ENCODE measurements at places on chromosomes 2 and 18.

GRCh38 chr2:140929849-140930248 is 1201.0 kb downstream of the LRP1B start:
- DNase-seq, result no peak

GRCh38 chr18:59264651-59265245 is 8.5 kb downstream of the RAX start:
- DNase-seq, result no peak

DNA sequence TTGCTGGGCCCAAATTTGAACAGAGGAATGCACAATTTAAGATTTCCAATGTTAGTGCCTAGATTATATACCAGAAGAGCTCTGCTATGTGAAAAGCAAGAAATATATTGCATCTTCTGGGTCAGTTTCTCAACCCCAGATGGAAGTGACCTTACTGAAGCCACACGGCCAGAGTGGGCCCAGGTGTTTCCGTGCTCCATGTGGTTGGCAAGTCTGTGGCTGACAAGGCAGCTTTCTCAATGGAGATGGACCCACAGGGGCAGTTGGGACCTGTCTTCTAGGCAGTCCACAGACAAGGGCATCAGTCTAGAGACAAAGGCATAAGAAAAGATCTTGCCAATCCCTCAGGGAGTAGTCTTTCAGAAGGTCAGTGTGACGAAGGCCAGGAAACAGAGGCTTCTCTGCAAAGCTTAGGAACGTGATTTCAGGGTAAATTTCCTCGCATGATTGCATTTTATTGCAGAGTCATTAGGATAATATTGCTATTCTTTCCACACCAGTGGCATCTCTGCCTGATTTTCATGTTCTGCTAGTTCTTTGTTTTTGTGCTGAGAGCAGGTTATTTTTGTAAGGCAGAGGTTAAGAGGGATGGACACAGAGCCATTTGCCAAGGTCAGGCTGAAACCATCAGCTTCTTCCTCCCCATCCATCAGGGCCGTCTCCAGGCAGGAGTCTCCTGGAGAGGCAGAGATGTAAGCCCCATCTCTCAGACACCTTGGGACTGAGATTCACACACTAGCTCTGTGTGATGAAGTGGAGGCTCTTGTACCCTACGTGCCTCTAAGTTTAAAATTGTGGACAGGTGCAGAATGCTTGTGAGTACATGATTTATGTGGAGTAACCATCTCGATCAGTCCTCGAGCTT is 202.1 kb downstream of the ANKRD30B start:
- no peak for DNase-seq

- no peak for DNase-seq
Measured at GRCh38 chr2:65536596-65536995, 104.2 kb upstream of the SPRED2 start.

All from HuH-7.5 (cell line).